ENCODE measurements at places on chromosomes 12 and 14.

GRCh38 chr14:29800961-29801360 is 126.7 kb downstream of the PRKD1 start:
- no peak for DNase-seq

DNA sequence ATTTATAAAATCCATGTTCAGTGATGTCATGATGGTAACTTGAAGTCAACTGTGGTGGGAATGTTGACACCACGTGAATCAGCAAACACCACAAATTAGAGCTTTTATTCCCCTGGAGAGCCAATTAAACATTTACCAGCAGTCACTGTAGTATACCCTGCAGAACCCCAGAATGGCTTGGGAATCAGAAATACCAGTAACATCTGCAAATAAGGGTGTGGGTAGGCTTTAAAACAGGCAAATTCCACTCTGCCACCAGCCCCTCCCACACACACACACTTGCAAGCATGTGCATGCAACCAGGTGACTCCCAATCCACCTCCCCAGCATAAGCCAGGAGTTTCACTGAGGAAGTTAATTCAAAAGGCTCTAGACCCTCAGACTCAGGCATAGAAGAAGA is 63.6 kb upstream of the TMEM263 start:
- no peak for DNase-seq

GRCh38 chr12:96014943-96015599 is 18.9 kb upstream of the HAL start:
- DNase-seq: no peak

DNA sequence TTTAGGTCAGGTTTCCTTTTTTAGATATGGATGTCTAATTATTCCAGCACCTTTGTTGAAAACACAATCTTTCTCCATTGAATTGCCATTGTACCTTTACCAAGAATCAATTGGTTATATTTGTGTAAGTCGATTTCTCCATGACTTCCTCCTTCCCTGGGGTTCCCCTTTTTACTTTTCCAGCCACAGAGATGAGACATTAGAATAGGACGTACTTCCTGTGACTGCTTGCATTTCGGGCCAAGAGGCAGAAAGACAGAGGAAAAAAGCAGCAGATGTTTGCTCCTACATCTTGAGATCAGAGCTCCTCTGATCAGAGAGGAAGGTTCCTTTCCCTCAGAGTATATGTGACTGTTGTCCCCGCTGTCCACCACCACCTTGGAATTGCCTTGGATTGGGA is 453.7 kb upstream of the RGS6 start:
- no peak for DNase-seq

DNA sequence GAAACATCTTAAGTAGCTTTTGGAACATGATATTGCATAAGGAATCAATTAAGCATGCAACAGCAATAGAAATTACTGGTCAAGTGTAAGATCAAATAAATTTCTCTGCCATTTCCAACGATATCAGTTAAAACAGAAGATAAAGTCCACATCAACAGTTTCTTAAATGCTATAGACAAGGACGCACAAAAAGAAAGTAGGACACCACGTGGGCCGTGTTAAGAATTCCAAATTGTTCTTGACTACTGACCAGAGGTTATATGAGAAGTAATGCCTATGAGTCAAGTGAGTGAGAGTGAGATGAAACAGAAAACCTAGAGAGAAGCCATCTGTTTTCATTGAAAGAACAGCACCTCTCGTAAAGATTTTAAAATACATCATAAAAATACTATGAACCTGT is 318.2 kb downstream of the TMEM117 start:
- no peak for DNase-seq

GRCh38 chr14:68690089-68690958 is 102.5 kb downstream of the ZFP36L1 start:
- DNase-seq: no peak

DNA sequence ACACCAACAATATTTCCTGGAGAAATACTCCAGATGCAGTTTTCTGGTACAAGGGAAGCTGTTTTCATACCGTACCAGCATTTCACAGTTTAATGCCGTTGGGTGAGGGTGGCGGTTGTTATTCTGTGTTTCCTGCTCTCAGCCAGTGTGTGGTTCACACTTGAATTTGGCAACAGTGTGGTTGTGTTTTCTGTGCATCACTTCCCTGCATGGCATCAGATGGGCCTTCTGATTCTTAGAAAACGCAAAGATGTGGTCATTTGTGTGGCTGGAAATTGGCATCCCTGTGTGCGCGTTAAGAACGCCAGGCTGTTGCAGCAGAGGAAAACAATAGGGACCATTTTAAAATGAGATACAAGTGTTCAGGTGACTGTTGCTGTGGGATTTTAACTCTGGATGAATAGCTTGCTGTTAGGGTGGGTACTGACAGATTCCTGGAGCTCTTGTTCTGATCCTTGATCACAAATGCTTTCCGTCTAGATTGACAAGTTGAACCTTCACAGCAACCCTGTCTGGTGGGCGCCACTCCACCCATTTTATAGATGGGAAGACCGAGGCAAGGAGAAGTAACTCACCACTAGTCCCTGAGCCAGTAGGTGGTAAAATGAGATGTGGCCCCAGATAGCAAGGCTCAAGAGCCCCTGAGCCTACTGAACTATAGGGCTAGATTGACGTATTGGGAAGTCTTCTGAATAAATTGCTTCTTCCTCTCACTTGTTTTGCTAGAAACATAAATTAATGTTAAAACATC is 231.2 kb downstream of the CHST11 start:
- no peak for DNase-seq

DNA sequence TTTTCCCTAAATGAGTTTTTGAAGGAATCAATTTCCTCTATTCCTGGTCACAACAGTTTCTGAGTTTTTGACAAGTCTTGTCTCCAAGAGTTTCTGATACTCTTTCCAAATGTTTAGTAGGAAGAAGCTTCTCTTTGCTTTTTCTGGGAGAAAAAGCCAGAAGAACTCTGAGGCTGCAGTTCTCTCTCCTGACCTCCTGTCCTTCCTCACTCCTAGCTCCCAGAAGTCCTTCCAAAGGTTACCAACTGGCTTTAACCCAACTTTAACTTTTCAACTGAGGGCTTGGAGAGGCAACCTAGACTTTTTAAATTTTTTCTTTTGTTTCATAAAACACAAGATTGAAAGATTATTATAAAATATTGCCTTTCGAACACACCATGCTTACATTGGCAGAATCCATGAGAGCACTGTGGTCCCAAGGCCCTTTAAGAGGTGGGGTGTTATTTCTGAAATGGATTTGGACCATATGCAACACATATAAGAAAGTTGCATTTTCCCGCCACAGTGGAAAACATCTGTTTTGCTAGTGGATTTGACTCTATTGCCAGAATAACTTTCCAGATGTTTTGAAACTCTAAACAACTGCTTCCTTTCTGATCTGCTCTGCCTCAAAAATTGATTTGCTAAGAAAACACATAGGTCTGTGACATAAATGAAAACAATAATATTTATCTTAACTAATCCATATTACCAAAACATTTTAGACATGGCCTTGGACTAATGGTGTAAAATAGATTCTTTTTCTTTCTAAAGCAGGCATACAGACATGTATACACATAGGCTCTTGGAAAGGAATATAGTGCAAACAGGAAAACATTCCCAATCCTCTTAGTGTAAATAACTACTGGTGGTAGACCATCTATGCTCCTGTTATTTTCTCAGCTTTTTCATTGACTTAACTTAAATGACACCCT is 22.3 kb upstream of the EPS8 start:
- DNase-seq: no peak

DNA sequence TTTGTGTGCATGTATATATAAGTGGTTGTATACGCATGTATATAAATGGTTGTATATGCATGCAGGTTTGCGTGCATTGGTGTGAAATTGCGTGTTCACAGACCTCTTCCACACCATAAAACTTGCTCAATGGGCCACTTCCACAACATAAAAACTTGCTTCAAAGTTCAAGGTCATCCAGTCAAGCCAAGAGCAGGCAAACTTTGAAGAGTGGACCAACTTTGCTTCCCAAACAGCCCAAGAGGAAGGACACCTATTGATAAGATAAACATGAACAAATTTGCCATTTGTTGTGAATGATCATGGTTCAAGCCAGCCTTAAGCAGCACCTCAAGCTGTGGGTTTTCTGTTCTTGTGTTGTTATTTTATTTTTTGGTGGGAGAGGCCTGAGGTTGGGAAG is 25.2 kb upstream of the PPP1CC start:
- DNase-seq: no peak

DNA sequence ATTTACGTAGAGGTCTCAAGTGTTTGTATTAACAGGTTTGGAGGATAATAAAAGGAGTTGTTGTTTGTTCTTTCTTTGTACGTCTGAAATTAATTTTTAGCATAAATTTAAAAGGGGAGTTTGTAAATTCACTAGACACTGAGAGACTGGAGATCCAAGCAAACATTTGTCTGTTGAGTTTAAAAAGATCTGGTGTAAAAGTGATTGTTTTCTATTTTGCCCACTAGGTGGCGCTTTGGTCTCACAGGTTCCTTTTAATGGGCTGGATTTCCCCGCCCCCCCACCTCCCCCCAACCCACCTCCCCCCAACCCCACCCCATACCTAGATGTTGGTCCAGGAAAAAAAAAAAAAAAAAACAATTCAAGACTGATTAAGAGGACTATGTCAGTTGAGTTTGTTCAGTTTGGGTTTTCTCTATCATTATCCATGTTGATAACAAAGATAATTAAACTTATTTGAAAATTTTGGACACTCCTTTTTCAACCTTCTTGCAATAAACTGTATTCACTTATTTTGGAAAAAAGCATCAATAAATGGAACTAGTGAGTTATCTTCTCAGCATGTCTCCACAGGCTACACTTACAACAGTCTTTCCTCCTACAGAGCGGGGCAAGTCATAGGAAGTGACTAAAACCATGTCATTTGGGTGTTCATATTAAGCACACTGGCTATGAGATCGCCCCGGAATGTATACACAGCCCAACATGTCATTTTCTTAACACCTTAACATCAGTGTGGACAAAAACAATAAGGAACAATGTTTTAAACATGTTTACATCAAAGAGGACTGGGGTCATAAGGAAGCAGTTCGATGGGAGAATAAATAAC is 841.1 kb downstream of the NRXN3 start:
- DNase-seq: no peak

GRCh38 chr14:101065696-101066694 is 162.5 kb upstream of the RTL1 start:
- no peak for DNase-seq

DNA sequence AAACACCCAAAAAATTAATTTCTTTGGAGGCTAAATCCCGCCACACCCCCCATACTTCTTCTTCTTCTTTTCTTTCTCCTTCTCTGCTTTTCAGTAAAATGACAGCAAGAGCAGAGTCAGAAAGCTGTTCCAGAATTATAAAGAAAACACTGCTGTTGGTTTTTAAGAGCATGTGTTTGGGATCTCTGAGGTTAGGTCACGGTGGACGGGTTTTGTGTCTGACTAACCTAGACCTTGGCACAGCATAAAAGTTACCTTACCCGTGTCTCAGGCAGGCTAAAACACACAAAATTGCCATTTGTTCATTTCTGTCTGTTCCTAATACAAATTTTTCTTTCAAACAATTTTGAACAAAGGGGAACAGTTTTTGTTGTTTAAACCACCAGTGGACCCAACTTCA is 540.8 kb downstream of the NRXN3 start:
- DNase-seq: no peak

DNA sequence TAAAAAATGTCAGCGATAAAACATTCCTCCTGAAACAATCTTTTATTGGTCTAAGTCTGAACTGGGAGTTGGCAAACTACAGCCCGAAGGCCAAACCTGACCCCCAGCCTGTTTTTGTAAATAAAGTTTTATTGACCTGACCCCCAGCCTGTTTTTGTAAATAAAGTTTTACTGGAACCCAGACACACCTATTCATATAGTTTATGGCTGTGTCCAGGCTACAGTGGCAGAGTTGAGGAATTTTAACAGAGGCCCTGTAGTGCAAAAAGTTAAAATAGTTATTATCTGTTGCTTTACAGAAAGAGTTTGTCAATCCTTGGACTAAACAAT is 12.1 kb upstream of the SCARB1 start:
- DNase-seq: no peak

DNA sequence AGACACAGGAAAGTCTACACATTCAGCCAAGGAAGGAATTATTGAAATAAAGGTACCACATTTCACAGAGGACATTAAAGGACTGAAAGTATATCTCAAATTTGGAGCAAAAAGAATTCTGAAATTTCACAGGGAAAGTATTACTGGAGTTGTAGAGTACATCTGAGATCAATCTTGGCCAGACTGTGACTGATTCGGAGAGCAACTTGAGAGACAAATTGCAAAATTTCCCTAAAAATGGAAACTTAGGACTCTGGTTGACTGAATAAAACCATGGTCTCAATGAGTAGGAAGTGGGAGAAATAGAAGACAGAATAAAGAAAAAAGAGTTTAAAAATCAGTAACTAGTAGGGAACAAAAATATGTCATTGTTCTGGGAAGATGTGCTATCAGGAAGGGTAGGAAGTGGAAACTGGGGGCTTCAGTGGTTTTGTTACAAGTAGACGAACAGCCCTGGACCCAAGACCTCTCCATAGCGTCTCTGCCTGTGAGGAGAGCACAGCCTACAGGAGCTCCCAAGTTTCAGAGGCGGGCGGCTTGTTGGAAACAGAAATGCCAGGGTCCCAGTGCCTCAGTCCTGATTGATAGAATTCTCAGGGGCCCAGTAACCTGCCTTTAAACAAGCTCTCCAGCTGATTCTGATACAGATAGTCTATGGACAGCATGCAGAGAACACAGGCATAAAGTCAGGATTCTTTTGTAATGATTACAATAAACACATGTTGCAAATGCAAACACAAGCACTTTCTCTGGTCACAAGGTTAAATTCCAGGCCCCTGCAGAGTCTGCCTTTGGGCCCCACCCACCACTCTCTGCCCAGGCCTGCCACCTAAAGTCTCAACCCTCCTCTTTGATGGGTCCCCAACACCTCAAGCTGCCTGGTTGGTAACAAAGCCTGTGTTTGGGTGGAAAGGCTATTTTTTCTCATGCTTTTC is 63.1 kb downstream of the BBS10 start:
- no peak for DNase-seq

DNA sequence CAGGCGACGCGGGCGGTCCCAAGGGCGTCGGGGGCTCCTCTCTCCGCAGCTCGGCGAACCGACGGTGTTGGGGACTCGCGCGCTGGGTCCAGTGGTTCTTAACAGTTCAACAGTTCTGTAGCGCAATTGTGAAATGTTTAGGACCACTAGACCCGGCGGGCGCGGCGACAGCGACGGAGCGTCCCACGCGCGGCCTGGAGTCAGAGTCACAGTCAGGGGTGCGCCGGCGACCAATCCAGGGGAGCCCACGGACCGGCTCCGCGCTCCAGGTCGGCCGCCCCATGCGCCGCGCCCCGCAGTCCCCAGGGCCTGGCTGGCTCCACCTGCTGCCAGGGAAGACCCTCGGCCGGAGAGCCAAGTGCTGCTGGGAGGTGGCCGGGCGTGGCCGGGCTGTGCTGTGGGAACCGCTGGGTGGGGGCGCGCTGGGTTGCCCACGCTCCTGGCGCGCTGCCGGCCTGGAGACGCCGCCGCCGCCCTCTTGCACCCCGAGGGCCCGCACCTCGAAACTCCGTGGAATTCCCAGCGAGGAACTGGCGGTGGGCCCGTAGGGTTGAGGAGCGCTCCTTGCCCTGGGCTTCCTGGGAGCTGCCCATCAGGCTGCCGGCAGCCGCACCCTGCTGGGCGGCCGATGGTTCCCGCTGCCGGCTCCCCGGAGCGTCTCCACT is 20.9 kb upstream of the KIF26A start:
- DNase-seq: no peak
